ENCODE measurements at places on chromosomes 3 and 15.

DNA sequence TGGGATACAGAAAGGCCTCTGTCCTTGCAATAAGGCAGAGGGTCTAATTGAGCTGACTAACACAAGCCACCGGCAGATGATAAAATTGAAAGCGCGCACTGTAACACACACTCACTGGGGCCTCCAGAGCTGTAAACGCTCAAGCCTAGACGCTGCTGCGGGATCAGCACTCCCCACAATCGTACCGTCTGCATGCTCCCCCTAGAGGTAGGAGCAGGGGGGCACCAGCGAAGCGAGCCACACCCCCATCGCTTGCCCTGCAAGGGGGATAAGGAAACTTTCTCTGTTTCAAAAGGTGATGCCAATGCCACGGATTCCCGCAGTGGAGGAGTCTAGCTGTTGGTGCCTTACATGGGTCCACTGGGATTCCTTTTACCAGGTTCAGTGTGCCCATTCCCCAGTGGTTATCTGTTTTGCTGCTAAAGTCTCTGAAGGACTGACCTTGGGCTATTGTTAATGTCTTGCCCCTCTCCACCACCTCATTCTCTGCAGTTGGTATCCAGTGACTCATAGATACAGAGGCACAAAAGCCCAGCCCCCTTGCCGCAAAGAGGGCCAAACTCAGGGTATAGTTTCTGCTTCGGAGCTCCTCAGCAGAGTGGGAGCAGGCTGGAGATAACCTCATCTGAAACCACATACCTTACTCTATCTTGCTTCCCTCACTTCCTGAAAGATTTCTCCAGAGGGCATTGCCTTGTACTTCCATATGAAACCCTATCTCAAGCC lies 139.3 kb upstream of the KBTBD8 start:
- DNase-seq = no peak

- DNase-seq = no peak
These were observed 22.6 kb upstream of the FILIP1L start for GRCh38 chr3:100136921-100137320.

DNA sequence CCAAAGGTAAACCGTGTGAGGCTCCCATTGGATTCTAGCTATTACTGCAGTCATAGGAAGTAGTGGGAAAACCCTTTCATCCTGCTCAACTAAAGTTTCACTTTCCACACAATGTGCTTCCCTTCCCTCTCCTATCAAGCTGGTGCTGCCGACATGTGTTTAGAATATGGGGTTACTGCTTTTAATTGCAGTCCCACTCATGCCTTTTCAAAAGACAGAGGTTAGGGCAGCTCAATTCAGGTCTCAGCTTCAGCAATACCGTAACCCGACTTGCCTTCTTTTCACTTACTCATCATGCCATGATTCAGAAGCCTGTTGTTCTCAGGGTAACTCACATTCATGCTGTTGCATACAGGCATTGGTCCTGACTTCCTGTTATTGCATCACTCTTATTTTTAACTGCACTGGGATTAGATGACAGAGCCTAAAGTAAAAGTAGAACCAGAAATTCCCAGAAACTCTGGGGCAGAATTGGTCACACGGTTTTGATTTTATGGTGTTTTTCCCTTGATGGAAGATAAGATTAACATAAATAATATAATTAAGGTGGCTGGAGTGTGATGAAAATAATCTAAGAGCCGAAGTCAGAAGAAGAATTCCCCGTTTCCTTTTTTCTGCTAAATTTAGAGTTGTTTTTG lies 45.7 kb downstream of the C2CD4B start:
- no peak for DNase-seq

DNA sequence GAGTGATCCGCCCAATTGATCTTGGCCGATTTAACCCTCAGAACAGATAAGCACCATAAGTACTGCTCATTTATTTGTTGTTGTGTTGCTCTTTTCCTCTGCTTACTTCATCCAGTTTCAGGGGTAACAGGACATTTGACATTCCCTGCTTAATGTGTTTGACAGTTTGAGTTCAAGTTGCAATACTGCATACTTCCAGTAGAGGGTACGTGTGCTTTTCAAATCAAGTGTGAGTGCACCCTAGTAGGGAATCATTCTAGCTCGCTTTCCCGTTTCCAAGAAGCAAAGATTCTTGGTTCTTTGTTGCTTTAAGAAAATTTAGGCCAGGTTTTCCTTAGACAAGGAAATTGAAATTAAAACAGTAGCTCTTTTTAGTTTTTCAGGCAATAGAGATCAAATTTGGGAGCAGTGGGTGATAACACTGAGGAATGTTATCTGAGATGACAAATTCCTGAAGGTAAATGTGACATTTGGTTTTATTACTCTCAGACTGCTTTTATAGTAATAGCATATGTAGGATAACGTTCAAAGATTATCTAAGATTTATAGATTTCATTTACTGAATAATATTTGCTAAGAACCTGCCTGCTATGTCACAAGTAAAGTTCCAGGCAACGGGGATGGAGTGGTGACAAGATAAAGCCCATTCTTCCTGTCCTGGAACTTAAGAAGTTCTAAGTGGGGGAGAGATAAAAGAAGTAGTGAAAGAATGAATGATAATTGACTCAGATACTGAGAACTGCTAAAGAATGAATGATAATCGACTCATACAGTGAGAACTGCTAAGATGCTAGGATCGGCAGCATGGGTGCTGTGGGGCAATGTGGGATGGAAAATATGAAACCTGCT lies 73.3 kb downstream of the SYNPR start:
- DNase-seq = no peak

DNA sequence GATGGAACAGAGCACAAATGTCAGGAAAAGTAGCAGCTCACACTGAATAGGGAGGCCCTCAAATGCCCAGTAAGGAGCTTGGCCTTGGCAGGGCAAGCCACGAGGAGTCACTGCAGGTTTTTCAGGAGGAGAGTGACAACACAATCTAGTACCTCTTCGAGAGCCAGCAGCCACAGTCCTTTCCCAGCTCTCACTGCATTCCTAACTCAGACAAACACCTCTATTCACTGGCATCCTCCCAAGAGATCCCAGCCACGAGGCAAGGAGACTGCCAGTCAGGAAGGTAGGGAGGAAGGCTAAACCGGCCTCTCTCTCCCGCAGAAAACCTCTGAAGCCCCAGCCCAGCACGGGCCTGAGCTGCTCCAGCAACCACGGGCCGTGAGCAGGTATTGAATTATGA lies 146.0 kb upstream of the SMAD3 start:
- DNase-seq = no peak

- no peak for DNase-seq
These were observed 82.9 kb downstream of the IQSEC1 start for GRCh38 chr3:12990306-12990705.

GRCh38 chr3:57809609-57809968 lies 53.5 kb downstream of the SLMAP start:
- no peak for DNase-seq

- no peak for DNase-seq
These were observed 339.9 kb downstream of the NR2F2 start for GRCh38 chr15:96670389-96670788.

GRCh38 chr3:160982491-160982890 lies 122.7 kb downstream of the B3GALNT1 start:
- no peak for DNase-seq

DNA sequence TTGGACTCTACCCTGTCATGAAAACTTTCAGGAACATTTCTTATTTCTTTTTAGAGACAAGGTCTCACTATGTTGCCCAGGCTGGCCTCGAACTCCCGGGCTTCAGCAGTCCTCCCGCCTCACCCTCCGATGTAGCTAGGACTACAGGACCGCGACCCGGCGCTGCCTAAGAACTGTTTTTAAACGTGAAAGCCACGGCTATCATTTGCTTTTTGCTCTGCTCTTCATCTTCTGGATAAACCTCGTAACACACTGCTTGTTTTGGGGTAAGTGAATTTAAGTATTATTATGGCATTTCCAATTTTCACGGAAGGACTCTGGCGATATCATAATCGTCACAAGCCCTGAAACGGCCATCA lies 14.3 kb upstream of the CCNL1 start:
- DNase-seq = no peak

DNA sequence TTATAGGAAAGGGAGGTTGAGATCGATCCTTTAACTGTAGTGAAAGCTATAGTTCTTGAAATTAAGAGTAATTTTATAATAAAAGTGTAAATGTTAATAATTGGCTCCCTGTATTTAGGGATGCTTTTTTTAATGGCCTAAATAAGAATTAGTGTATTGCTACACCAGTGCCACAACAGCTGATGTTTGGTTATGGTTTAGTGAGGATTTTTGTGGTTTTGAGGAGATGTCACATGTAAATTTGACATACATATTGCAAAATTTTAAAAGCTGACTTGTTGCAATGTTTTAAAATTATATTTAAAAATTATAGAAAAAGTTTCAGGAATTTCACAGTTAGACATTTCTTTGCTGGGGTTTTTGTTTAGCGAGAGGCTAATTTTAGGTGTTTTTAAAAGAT lies 3.9 kb downstream of the TSC22D2 start:
- no peak for DNase-seq

DNA sequence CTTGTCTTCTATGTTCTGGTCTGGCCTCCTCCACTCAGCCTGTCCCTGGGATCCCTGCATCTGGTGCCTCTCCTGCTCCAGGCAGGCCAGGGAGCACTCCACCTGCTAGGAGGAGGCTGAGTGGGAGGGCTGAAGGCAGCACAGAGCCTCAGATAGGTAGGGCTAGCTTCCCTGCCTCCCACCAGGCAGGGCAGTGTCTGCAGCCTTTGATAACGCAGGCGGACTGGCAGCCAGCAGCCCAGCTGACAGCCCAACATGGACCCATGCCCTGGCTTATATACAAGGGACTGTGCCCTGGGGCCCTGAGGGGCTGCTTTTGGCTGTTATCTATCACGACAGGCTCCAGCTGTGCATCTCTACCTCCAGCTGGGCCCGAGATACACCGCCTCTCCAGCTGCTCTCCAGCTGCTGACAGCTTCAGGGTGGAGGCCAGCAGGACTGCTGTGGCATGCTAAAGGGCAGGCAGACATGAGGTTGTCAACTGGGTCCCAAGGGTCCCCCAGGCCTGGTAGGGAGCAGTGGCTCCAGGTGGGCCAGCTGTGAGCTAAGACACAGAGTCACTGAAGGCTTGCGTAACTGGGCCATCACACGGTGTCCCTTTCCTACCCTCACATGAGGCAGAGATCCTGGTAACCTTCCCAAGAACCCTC lies 5.2 kb upstream of the CLK3 start:
- DNase-seq = no peak

DNA sequence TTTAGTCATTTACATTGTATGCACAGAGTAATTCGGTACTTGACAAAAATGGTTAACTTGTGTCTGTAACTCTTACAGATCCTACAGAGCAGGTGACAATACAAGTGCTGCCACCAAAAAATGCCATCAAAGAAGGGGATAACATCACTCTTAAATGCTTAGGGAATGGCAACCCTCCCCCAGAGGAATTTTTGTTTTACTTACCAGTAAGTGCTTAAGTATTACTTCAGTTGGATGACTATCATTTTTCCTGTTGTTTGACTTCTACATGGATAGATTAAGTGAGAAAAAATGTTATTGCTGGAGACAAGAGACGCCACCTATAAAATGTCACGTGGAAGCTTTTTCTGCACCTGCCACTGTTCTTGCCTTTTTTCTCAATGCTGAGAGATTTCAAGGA lies 173.2 kb downstream of the ALCAM start:
- no peak for DNase-seq

- DNase-seq = no peak
These were observed 126.0 kb downstream of the FMN1 start for GRCh38 chr15:33068511-33068990.

DNA sequence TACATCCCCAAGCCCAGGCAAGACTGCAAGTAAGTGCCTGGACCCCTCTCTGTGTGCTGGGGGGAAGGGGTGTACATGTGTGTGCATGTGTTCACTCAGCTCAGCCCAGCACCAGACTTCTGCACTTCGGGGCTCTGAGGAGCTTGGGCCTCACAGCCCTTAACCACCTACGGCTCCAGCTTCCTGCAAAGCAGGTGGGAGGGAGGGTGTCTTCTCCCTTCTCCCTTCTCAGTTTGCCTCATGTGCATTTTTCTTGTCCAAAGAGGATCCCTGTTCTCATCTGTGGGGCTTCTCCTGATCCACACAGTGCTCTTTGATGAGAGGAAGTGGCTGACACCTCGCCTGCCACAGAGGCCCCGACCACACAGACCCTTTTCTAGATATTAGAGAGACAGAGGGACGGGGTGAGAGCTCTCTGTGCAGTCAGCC lies 69.3 kb downstream of the MESD start:
- DNase-seq = no peak

- DNase-seq = no peak
These were observed 622 bp downstream of the NAALADL2 start for GRCh38 chr3:174859756-174860155.

- DNase-seq = no peak
These were observed 830.9 kb upstream of the CFAP20DC start for GRCh38 chr3:59880717-59881116.

- no peak for DNase-seq
These were observed 101.5 kb downstream of the FBXL22 start for GRCh38 chr15:63698692-63699091.

GRCh38 chr15:51450001-51450400 lies 108.5 kb downstream of the GLDN start:
- no peak for DNase-seq

- no peak for DNase-seq
These were observed 28.8 kb downstream of the PSTPIP1 start for GRCh38 chr15:77023576-77024272.

DNA sequence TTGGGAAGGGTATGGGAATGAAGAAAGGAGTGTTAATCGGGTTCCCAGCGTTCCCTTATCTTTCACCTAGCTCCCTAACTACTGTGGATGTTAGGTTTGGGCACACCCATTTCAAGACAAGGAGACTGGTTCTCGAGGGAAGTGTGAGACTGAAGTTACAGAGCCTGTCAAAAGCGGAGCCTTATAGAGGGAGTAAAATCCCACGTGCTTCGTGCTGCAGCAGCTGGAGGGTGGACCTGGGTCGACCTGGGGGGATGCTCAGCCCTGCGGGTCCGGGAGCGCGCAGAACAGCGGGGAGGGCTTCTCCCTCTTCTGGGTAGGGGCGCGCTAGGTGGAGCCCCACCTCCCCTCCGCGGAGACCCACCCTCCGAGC lies 314 bp upstream of the TMED3 start:
- no peak for DNase-seq

DNA sequence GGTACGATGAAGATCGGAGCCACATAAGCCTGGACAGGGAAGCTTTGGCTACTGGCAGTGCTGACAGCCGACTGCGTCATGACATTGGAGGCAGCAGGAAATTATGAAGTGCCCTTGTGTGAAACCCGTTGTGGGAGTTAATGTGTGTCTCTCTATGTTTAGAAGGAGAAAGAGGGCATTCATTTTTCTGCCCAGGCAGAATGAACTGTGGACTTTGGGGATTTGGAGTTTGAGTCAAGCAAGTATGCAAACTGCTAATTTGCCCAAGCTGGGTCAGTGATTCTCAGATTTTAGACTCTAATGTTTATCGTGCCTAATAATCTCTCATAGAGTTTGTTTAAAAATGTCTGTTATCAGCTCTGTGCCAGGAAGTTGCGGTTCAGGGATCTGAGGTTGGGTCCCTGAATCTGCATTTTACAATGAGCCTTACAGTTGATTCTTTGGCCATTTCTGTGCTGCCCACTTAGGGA lies 5.6 kb downstream of the CTXND1 start:
- DNase-seq = no peak

DNA sequence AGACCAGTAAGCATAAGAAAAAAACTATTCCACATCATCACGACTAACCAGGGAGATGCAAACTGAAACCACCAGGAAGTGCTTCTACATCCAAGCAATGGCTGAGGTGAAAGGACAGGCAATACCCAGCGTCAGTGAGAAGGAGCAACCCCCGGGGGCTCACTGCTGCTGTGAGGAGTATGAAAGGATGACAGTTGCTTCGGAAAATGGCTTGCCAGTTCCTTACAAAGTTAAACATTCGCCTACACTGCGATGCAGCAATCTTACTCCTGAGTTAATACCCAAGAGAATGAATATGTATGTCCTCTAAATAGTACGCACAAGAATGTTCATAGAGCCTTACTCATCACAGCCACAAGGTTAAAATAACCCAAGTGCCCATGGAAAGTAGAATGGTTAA lies 13.3 kb upstream of the PLXNA1 start:
- no peak for DNase-seq

All from thoracic aorta (tissue), 2 donors.